Fibroblast of mammary gland (primary cell): ENCODE measurements at places on chromosomes 1 and 21.

GRCh38 chr1:202237052-202237451, 43.5 kb downstream of the LGR6 start:
- DNase-seq: peak; percentile 24

GRCh38 chr1:107863342-107863741, 101.6 kb downstream of the VAV3 start:
- no peak for DNase-seq

GRCh38 chr1:147492207-147492606, 49.1 kb upstream of the BCL9 start:
- no peak for DNase-seq

- no peak for DNase-seq
Observed at GRCh38 chr1:227889047-227889862, 58.5 kb downstream of the WNT9A start.

- DNase-seq: peak; percentile 75
Observed at GRCh38 chr1:206663832-206664652, 20.7 kb upstream of the MAPKAPK2 start.
